ENCODE measurements at places on chromosomes 6 and 20.

- DNase-seq = no peak
Measured at GRCh38 chr6:78854546-78854945, 12.8 kb upstream of the IRAK1BP1 start.

DNA sequence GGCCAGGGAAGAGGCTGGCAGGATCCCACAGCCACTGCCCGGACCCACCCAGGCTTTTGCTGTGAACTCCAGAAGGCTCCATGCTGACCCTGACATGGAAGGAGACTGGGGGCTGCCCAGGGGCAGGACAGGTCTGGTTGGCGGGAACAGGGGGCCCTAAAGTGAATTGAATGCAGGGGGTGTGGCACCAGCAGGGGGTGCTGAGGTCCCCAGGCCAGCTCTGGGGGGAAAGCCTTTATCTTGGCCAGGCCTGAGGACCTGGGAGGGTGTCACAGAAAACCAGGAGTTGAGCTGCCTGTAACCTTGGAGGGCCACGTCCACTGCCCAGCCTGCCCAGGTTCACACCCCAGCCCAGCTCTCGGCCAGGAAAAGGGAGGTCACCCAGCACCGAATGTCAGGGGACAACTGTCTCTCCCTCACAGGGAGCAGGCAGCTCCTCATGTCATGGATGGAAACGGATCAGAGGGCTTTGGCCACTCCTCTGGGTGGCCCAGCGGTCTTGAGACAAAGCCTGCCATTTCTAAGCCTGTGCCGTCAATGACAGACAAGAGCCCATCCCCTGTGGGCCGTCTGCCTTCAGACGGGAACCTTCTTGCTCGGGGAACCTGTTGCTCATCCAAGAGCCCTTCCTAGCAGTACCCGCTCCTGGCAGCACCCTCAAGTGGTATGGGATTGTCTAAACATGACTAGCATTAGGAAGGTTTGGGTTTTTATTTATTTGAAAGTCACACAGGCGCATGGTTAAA, 2.9 kb upstream of the YTHDF1 start:
- no peak for DNase-seq

- no peak for DNase-seq
Measured at GRCh38 chr20:57738484-57738883, 28.7 kb upstream of the PMEPA1 start.

GRCh38 chr6:122717350-122717749, 62.2 kb upstream of the FABP7 start:
- DNase-seq = peak; percentile 43

DNA sequence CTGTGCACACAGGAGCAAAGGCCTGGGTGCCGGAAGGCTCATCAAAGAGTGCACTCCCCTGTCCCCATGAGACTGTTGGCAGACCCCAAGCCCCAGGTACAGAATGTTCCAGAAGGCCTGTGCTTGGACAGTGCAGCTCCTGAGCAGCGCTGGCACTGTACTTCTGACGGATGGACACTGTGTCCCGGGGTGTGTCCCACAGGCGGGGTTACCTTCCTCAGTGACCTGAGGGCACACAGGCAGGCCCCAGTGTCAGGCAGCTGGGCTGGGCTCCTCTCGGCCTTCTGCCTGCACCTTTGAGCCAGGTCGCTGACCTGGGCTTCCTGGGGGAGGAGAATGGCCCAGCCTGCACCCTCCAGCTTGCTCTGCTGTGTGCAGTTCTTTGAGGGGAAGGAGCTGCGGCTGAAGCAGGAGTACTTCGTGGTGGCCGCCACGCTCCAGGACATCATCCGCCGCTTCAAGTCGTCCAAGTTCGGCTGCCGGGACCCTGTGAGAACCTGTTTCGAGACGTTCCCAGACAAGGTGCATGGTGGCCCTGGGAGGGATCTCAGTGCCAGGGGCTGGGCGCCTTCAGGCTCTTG, 30.1 kb downstream of the PYGB start:
- no peak for DNase-seq

DNA sequence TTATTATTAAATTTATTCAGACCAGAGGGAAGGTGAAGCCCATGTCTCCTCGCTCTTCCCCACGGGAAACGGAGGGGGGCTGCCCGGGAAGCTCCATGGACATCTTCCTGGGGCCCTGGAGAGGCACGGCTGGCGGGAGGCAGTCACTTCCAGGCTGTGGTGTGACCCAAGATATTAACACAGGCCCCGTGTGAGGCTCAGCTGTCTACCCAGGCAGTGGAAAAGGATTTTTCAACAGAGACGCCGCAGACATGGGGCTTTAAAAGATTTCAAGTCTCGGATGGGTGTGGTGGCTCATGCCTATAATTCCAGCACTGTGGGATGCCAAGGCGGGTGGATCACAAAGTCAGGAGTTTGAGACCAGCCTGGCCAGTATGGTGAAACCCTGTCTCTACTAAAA, 117.9 kb downstream of the ERMARD start:
- DNase-seq = no peak

DNA sequence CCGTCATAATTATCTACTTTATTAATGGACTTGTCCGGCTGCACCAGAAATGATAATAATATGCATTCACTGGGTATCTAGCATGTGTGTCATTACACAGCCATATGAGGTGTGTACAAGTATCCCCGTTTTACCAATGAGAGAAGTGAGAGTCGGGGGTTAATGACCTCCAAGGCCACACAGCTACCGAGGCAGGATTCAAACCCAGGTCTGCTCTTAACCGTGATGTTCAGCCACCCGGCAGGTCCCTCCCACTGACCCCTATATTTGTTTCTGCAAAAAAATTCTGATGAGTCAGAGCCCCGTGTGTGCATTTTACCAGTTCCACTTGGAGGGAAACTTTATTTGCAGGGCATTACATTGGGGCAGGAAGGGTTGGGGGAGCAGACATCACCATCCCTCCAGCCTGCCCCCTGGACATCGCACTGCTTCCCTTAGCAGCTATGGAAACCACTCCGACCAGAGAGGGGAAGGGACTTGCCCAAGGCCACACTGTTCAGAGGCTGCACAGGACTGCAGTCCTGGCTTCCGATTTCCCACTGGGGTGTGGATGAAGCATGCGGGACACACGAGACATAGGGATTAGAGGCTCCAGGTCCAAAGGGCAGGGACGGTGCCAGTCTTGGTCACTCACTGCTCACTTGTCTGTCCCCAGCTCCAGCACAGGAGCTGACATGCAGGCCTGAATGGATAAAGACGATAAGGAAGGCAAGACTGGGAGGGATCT, 10.1 kb upstream of the SRC start:
- no peak for DNase-seq

- no peak for DNase-seq
Measured at GRCh38 chr6:46098678-46099077, 31.1 kb upstream of the ENPP4 start.

- no peak for DNase-seq
Measured at GRCh38 chr6:145728444-145729385, 6.6 kb downstream of the EPM2A start.

- DNase-seq = peak; percentile 44
Measured at GRCh38 chr6:17905611-17906592, 81.5 kb downstream of the KIF13A start.

DNA sequence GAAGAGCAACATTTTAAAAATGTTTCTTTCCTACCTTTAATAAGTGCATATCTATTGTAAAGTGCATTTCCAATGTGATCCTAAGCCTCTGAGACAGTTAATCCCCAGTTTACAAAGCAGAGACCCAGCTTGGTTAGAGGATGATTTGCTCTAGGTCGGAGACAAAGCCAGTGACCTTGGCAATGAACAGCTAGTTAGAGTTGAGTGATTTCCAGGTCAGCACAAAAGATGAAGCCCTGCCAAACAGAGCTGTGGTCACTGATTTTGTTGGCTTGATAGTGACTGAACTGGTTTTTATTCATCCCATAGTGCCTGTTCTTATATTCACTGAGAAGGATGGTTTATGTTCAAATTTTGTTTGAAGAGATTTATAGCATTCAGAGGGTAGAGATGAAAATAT, 56.6 kb upstream of the CD83 start:
- no peak for DNase-seq

- peak; percentile 38 for DNase-seq
Measured at GRCh38 chr6:132412656-132413498, 11.6 kb upstream of the MOXD1 start.

DNA sequence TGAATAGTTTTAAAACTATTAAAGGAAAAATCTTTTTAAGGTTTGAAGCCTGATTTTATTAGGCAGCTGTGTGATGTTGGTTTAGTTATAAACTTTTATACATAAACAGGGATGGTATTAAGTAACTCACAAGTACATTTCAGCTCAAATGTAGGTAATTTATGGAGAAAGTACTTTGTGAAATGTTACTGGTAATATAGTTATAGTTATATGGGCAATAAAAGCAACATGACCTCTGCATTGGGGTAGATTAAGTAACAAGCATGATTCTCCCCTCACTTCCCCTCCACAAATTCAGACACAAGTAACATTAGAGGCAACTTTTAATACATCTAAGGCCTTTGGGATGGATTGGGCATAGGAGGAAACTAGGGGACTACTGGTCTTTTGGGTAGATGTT, 154.3 kb upstream of the ID4 start:
- no peak for DNase-seq

GRCh38 chr20:49568278-49569151, 578 bp upstream of the PTGIS start:
- no peak for DNase-seq

- DNase-seq = peak; percentile 18
Measured at GRCh38 chr6:67393356-67393755, 1241.7 kb upstream of the ADGRB3 start.

GRCh38 chr6:86107985-86108384, 465.3 kb upstream of the SYNCRIP start:
- no peak for DNase-seq

GRCh38 chr20:46578745-46579144, 28.3 kb upstream of the OCSTAMP start:
- no peak for DNase-seq

Measured in brain microvascular endothelial cell (primary cell).